ENCODE measurements at places on chromosomes 5 and 9.

DNA sequence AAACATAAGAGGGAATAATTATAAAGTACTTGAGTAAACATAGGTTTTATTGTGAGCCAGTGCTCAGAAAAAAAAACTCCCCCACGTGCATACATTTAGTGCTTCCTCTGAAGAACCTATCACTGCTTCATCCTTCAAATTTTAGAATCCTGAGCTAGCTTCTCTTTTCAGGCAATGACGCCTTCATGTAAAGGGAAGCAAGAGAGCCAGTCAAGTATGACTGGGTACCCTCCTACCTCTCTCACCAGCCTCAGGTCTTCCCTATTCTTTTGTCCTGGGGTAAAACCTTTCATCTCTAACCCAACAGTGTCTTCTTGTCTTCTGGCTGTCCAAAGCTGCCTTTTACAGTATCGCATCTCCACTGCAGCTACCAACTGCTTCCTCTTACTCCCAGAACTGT is 32.0 kb downstream of the PLPP1 start:
- DNase-seq, result no peak

- no peak for DNase-seq
Measured at GRCh38 chr9:2720179-2720654, 2.9 kb downstream of the KCNV2 start.

DNA sequence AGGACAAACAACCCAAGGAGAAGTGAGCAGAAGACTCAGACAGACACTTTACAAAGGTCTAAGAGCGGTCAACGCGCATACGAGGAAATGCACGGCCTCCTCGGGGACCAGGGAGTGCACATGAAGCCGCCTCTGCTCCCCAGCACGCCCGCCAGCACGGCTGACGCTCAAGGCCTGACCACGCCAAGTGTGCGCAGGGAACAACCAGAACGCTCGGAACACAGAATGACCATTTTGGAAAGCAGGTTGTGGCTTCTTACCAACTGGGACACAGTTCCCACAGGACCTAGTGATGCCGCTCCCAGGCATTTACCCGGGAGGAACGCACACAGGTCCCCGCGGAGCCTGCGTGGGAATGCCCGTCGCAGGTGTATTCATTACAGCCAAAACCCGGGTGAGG is 191.5 kb upstream of the PPP1R26 start:
- no peak for DNase-seq

- no peak for DNase-seq
Measured at GRCh38 chr9:87562530-87563170, 65.0 kb downstream of the DAPK1 start.

- DNase-seq, result no peak
Measured at GRCh38 chr5:156694598-156694997, 155.5 kb upstream of the PPP1R2B start.

DNA sequence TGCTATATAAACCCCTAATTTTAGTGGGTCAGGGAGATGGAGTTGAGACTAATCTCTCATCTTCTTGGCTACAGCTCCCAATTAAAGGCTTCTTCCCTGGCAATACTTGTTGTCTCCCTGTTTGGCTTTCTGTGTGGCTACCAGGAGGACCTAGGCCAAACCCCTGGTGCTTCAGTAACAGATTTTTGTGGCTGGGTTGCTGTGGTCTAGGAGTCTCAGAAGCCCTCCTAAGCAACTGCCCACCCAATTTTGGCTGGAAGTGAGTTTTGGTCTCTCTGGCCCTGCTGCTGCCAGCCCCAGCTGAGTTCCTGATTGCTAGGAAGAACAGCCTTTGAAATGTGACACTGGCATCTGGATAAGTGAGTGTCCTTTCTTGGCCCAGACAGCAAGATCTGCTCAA is 9.8 kb downstream of the RIGI start:
- no peak for DNase-seq

GRCh38 chr5:5602554-5602953 is 180.1 kb downstream of the ICE1 start:
- DNase-seq, result no peak

- DNase-seq, result no peak
Measured at GRCh38 chr9:77180056-77180455, 2.7 kb downstream of the VPS13A start.

Data from stimulated activated CD4-positive, alpha-beta T cell treated with anti-CD3 and anti-CD28 coated beads, Interleukin-4, amount 100 ng/mL, for 4 hours (primary cell).